Activated CD4-positive, alpha-beta T cell treated with anti-CD3 and anti-CD28 coated beads for 24 hours (primary cell): ENCODE measurements at places on chromosomes 5 and 9.
A peak's percentile ranks its signal among the peaks of the same experiment; 100 is the strongest.

DNA sequence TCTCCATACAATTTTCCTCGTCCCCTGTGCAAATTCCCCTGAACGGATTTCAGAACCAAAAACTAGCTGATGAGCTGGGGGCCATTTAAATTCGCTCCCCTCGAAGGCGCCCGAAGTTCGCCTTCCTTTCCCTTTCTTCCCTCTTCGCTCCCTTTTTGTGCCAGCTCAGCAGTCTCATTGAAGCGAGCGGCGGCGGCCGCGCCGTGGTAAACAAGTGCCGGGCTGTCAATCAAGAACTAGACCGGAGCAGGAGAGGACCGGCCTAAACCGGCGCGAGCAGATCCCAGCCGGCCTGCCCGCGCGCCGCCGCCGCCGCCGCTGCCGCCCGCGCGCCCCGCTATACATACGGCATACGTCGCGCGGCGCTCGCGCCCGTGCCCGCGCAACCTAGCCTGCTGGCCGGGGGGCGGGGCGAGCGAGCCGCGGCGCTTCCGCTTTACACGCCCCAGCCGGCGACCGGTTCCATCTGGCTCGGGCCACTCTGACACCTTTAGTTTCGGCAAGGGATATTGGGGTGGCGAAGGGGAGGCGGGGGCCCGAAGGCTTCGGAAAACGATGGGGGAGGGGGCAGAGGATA, 3.1 kb downstream of the ARRDC3 start:
- peak; percentile 91 for DNase-seq

GRCh38 chr9:106678273-106678672, 184.7 kb upstream of the ZNF462 start:
- no peak for DNase-seq

- no peak for DNase-seq
These were observed 262.6 kb upstream of the MAP3K1 start for GRCh38 chr5:56552612-56553268.

- no peak for DNase-seq
These were observed 444 bp upstream of the CPLX2 start for GRCh38 chr5:175870820-175871447.

GRCh38 chr9:4713849-4714248, 27.2 kb downstream of the AK3 start:
- DNase-seq, result no peak

DNA sequence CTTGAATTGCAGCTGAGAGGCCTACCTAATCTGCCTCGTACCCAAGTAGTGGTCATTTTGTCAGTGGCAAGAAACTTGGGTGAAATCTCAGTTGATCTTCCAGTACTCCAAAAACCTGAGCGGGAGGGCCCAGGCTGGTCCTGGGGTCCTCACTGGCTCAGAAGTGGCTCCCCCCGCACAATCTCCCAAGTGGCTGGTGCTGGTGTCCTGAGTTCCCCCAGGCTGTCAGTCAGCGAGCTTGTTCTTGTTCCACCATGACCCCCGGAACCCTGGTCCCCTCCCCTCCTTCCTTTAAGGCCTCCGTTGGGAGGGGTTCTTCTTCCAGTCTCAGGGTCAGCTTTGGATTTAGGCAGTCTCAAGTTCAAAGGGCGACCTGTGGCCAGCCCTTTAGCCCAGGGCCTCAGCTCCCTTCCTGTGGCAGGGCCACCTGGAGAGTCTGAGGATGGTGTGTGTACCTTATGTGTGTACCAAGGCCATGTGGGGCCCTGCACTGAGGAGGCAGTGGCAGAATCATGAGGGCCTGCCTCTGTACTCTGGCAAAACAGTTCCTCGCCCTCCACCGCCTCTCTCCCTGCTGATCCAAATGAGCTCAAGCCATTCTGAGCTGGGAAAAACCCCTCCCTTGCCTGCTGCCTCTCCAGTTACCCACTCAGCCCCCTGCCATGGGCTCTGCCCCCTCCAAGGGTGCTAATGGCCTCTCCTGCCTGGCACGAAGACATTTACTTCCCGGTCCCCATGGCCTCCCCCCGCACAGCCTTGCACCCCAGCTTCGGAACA, 4.5 kb upstream of the DBN1 start:
- no peak for DNase-seq

- DNase-seq, result no peak
These were observed 103.5 kb downstream of the ACER2 start for GRCh38 chr9:19512103-19512832.

GRCh38 chr5:149455889-149456409, 76.9 kb upstream of the IL17B start:
- no peak for DNase-seq

- no peak for DNase-seq
These were observed 65.0 kb upstream of the FCN2 start for GRCh38 chr9:134815435-134816214.

- no peak for DNase-seq
These were observed 123.7 kb downstream of the ATG10 start for GRCh38 chr5:82095536-82095935.

DNA sequence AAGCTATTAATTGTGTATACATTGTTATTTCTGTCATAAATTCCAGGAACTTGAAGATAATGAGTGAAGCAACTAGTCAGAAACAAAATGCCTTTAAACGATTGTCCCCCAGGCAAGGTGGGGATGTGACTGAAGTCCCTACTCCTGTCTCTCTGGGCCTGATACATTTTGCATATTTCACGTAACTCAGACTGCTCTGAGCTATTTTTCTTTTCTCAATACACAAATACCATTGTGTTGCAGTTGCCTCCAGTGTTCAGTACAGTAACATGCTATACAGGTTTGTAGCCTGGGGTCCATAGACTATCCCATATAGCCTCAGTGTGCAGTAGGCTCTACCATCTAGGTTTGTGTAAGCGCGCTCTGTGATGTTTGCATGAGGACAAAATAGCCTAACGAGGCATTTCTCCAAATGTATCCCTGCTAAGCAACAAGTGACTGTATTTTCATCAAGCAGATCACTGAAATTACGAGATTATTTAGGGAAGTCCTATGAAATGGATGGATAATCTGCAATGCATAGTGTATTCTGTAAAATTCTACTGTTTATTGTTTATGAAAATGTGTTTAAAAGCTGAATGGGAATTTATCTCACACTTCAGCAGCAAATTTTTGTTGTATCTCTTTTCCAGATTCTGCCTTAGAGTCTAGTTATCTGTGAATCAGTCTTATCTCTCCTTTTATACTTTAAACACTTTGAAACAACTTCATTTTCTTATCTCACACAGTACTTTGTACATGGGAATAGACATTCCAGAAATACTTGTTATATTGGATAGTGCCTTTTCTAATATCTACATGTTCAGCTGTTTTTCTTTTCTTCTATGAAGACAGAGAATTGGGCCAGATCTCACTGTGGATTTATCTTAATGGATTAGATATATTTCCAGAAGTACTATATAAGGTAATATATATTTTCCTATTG, 150.5 kb downstream of the CD180 start:
- DNase-seq, result no peak

- DNase-seq, result no peak
These were observed 781 bp downstream of the FOXD1 start for GRCh38 chr5:73447530-73448462.

DNA sequence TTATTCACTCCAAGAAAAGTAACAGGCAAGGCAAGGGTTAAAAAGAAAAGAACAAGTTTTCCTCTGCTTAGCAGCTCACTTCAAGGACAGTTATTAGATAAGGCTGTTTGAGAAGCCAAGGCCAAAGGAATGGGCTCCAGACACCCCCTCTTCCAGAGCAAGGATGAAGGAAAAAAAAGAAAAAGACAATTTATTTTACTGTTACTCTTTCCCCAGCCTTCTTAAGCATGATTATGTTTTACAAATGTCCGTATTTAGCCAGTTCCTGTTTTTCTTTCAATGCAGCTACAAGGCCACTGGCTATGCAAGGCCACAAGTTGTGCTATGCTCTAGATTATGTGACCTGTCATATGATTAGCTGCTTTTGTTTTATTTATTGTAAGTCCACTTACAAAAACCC, 106.5 kb upstream of the SIMC1 start:
- no peak for DNase-seq

GRCh38 chr5:43113546-43113945, 7.2 kb upstream of the ZNF131 start:
- DNase-seq, result no peak

GRCh38 chr9:109317311-109317978, 3.4 kb downstream of the EPB41L4B start:
- no peak for DNase-seq

GRCh38 chr9:89425024-89425805, 72.7 kb downstream of the SEMA4D start:
- no peak for DNase-seq

DNA sequence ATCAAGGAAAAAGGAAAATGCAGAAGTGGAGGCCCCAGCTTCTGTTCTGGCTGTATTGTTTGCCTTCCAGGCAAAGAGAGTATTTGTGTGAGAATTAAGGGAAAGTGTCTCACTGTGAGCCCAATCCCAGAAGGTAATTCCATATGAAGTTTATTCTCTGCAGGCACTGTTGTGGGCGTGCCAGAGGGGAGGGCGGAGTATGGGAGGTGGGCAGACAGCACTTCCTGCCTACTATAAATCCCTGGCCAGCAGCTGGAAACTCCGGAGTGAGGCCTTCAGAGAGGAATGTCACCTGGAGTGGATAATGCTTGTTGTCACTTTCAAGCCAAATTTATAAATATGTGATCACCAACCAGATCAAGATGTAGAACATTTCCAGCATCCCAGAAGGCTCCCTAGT, 209.5 kb downstream of the ARHGAP26 start:
- no peak for DNase-seq
